ENCODE measurements at places on chromosomes 3 and 15. TPM values are rescaled to one million over a fixed set of nuclear protein-coding genes. Genes with fewer than 3 reads are reported as not detected.

DNA sequence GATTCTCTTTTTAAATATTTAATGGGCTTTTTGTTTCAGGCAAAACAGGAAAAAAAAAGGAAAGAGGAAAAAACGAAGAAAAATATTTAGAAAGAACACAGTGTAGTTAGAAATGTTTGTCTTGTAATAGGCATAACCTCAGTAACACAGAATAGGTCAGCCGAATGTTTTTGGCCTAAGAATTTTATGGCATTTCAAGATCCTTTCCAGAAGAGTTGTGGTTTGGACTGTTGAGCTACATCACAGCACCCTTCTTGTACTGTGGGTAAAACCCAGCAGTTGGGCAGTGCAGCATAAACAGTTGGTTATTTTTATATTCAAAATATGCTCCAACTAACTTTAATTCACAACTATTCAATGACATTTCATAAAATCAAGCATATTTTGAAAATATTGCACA is 474.4 kb upstream of the AGTR1 start:
- DNase-seq, result no peak

GRCh38 chr3:4351872-4352271 is 48.7 kb downstream of the SETMAR start:
- DNase-seq, result no peak

- DNase-seq, result no peak
Measured at GRCh38 chr3:158916111-158916510, 114.3 kb downstream of the MFSD1 start.

- no peak for DNase-seq
Measured at GRCh38 chr3:119483101-119483500, 14.3 kb downstream of the POGLUT1 start.

- DNase-seq, result no peak
Measured at GRCh38 chr15:83904107-83905040, 250.5 kb downstream of the ADAMTSL3 start.

The HTR3E gene
- total RNA-seq, result not detected

The PCNP gene
- 191 TPM for total RNA-seq
